ENCODE measurements at places on chromosomes 3 and 15. TPM values are rescaled to one million over a fixed set of nuclear protein-coding genes. Genes with fewer than 3 reads are reported as not detected.

TERC gene
- 0.44 TPM for polyA plus RNA-seq

TFRC gene
- polyA plus RNA-seq: 85.1 TPM

NGLY1 gene
- 22.4 TPM for polyA plus RNA-seq

ACTR8 gene
- 15.3 TPM for polyA plus RNA-seq

TAGLN3 gene
- polyA plus RNA-seq: 4.3 TPM

RASGRP1 gene
- polyA plus RNA-seq: not detected

CFAP100 gene
- not detected for polyA plus RNA-seq

XRN1 gene
- 5.4 TPM for polyA plus RNA-seq

CPEB1 gene
- not detected for polyA plus RNA-seq

DUOXA2 gene
- polyA plus RNA-seq: 1.4 TPM

FOXL2NB gene
- polyA plus RNA-seq: not detected

ECE2 gene
- not detected for polyA plus RNA-seq

CIDEC gene
- 120 TPM for polyA plus RNA-seq

VEPH1 gene
- polyA plus RNA-seq: 1.8 TPM

CHRFAM7A gene
- polyA plus RNA-seq: 0.60 TPM

GRK7 gene
- not detected for polyA plus RNA-seq
